NK-92 treated with Interleukin-12 subunit alpha and Interleukin-12 subunit beta, amount 100 ng/mL, for 24 hours (cell line): ENCODE measurements at places on chromosomes 13 and 19.

- no peak for DNase-seq
These were observed 1.2 kb downstream of the KPNA3 start for GRCh38 chr13:49791315-49791710.

- DNase-seq, result no peak
These were observed 5.9 kb downstream of the MED16 start for GRCh38 chr19:887072-887471.

- no peak for DNase-seq
These were observed 27.2 kb downstream of the MPND start for GRCh38 chr19:4370418-4371041.

- no peak for DNase-seq
These were observed 109.5 kb downstream of the DNAJC15 start for GRCh38 chr13:43132911-43133310.

- DNase-seq, result no peak
These were observed 80.2 kb upstream of the SERP2 start for GRCh38 chr13:44293374-44293773.

- no peak for DNase-seq
These were observed 78.6 kb upstream of the TM9SF2 start for GRCh38 chr13:99422586-99423220.

DNA sequence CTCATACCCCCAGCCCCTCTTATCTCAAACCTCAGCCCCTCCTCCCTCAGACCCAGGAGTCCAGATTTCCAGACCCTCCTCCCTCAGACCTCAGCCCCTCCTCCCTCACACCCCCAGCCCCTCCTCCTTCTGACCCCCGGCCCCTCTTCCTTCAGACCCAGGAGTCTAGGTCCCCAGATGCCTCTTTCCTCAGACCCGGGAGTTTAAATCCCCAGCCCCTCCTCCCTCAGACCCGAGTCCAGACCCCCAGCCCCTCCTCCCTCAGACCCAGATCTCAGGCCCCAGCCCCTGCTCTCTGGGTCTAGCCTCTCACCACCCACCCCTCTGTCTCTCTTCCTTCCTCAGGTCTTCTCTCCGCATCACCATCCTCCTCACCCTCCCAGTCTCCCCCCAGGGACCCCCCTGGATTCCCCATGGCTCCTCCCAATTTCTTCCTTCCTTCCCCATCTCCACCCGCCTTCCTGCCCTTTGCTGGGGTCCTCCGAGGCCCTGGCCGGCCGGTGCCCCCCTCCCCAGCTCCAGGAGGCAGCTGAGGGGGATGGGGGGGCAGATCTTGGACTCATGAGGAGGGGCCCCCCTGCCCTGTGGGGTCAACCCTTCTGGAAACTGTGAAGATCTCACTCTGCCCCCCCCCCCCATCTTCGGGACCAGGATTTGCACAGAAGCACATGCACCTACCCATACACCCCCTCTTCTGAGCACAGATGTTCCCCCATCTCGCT is 10.7 kb downstream of the BCL3 start:
- DNase-seq, result no peak

GRCh38 chr19:45306040-45306439 is 16.6 kb downstream of the CKM start:
- no peak for DNase-seq

GRCh38 chr19:33365691-33366090 is 7.8 kb upstream of the CEBPG start:
- DNase-seq, result no peak

- DNase-seq, result no peak
These were observed 56.1 kb upstream of the ZNF835 start for GRCh38 chr19:56727677-56728076.

GRCh38 chr19:10138879-10139795 is 19.4 kb upstream of the EIF3G start:
- no peak for DNase-seq

- DNase-seq, result no peak
These were observed 427.1 kb downstream of the GPC5 start for GRCh38 chr13:91825516-91825915.

GRCh38 chr19:42428676-42429075 is 1.5 kb upstream of the LIPE start:
- no peak for DNase-seq

DNA sequence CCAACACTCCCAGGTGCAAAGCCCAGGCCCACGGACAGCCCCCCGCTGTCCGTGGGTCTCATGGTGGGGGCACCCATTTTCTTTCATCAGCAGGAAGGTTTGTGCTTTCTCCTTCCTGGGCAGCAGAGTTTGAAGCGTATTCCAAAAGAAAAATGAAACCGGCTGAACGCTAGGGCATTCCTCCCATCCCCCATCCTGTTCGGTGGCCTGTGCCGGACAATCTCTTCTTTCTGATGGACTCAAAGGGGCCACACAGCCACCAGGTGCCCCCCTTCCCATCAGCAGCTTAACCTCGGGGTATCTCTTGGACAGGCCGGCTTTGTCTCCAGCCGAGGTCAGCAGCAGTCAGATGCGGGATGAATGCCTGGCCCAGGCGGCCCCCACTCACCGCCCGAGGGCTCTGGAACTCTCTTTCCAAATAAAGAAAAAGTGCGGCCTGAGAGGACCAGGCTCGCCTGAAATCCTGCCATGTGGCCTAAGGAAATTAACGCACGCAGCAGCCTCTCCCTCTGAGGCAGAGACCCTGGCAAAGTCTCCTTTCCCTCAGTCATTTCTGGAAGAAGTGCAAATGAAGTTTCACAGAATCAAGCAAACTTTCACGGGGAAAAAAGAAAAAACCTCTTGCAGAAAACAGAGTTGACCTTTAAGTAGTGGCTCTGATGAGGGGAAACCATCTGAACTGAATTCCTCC is 67.8 kb downstream of the RASA3 start:
- no peak for DNase-seq

DNA sequence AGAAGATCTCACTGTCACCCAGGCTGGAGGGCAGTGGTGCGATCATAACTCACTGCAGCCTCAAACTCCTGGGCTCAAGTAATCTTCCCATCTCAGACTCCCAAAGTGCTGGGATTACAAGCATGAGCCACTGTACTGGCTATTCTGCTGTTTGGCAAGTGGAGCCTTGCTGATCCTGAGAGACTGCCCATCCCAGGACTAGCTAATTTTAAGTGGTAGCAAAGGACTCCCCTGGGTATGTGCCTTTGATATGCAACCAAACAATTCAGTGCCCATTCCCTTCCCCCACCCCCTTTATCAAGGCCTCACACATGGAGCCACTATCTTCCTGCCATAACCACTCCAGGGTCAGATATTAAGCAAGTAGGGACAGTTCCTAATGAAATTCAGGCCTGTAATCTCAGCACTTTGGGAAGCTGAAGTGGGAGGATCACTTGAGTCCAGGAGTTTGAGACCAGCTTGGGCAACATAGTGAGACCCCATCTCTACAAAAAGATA is 17.0 kb upstream of the ZNF460 start:
- DNase-seq, result no peak

GRCh38 chr13:99471221-99472121 is 29.8 kb upstream of the TM9SF2 start:
- no peak for DNase-seq

- no peak for DNase-seq
These were observed 81.9 kb downstream of the RAB20 start for GRCh38 chr13:110479648-110480047.

GRCh38 chr13:75717525-75717924 is 81.4 kb downstream of the LMO7 start:
- no peak for DNase-seq

- DNase-seq, result no peak
These were observed 31.4 kb downstream of the SCGB2B2 start for GRCh38 chr19:34645551-34645950.
